ENCODE measurements at places on chromosomes 12 and 14. TPM values are rescaled to one million over a fixed set of nuclear protein-coding genes. Genes with fewer than 3 reads are reported as not detected.

The KIF5A gene
- total RNA-seq: 2.1 TPM

The OR6C74 gene
- not detected for total RNA-seq

The PTPN6 gene
- 283 TPM for total RNA-seq

The NEK9 gene
- total RNA-seq: 83.0 TPM

The ZNF410 gene
- 55.1 TPM for total RNA-seq

The PLEKHD1 gene
- total RNA-seq: 0.12 TPM

The A2ML1 gene
- total RNA-seq: not detected

The KRT75 gene
- not detected for total RNA-seq

The MAP3K9 gene
- 6.5 TPM for total RNA-seq

The CLMN gene
- 0.42 TPM for total RNA-seq

The OTOGL gene
- not detected for total RNA-seq

The STAB2 gene
- total RNA-seq: not detected

The CLEC4E gene
- total RNA-seq: not detected

The AQP2 gene
- total RNA-seq: not detected

The ACOT4 gene
- 1.5 TPM for total RNA-seq

The ADCY4 gene
- total RNA-seq: 1.6 TPM

The FSCB gene
- not detected for total RNA-seq

The PLEKHG7 gene
- total RNA-seq: not detected

The SLCO1B1 gene
- not detected for total RNA-seq

The TCL1B gene
- total RNA-seq: not detected

The ENDOU gene
- not detected for total RNA-seq

The GLIPR1 gene
- total RNA-seq: 74.8 TPM

The FGF6 gene
- not detected for total RNA-seq

The IFNG-AS1 gene
- total RNA-seq: 0.38 TPM

The AQP6 gene
- total RNA-seq: not detected

The TESPA1 gene
- total RNA-seq: 74.6 TPM

The AKT1 gene
- total RNA-seq: 202 TPM

The GPR65 gene
- 21.1 TPM for total RNA-seq

The ZNF664 gene
- total RNA-seq: 45.8 TPM

The RAD9B gene
- 1.8 TPM for total RNA-seq

The ZNF219 gene
- 5.8 TPM for total RNA-seq

The AMDHD1 gene
- 1.4 TPM for total RNA-seq

The STAC3 gene
- total RNA-seq: 5.4 TPM

The PLCZ1 gene
- not detected for total RNA-seq

The IAPP gene
- total RNA-seq: not detected

The SLC6A15 gene
- not detected for total RNA-seq

The DAO gene
- total RNA-seq: not detected

The ALX1 gene
- total RNA-seq: not detected

The NOP9 gene
- 34.2 TPM for total RNA-seq

All from activated CD8-positive, alpha-beta memory T cell treated with anti-CD3 and anti-CD28 coated beads, Interleukin-2, amount 10 ng/mL, durations not matched to agents 7 days and 5 days (primary cell).